ENCODE measurements at places on chromosomes 4 and X.

DNA sequence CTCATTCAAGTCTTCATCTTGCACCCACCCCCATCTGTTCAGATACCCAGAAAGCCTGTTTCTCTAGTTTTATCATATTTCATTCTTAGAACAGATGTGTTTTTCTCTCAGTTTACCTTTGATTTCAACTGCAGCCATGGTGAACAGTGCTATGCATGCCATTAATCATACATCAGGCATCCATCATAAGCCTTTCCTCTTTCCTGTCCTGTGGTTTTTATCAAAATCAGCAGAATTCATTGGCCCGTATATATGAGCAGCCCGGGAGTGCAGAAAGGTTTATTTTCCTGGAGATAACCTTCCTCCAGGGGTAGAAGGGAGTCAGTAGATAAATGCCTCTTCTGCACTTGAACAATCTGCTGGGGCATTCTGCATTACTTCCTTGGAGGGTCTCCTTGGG is 65.7 kb downstream of the IL21 start:
- no peak for DNase-seq

DNA sequence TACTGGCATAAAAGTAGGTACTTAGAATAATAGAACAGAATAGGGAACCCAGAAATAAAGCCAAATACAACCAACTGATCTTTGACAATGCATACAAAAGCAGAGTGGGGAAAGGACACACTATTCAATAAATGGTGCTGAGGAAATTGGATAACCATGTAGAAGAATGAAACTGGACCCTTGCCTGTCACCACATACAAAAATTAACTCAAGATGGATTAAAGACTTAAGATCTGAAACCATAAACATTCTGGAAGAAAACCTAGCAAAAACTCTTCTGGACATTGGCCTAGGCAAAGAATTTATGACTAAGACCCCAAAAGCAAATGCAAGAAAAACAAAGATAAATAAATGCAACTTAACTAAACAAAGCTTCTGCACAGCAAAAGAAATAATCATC is 45.6 kb downstream of the ARFIP1 start:
- DNase-seq, result no peak

DNA sequence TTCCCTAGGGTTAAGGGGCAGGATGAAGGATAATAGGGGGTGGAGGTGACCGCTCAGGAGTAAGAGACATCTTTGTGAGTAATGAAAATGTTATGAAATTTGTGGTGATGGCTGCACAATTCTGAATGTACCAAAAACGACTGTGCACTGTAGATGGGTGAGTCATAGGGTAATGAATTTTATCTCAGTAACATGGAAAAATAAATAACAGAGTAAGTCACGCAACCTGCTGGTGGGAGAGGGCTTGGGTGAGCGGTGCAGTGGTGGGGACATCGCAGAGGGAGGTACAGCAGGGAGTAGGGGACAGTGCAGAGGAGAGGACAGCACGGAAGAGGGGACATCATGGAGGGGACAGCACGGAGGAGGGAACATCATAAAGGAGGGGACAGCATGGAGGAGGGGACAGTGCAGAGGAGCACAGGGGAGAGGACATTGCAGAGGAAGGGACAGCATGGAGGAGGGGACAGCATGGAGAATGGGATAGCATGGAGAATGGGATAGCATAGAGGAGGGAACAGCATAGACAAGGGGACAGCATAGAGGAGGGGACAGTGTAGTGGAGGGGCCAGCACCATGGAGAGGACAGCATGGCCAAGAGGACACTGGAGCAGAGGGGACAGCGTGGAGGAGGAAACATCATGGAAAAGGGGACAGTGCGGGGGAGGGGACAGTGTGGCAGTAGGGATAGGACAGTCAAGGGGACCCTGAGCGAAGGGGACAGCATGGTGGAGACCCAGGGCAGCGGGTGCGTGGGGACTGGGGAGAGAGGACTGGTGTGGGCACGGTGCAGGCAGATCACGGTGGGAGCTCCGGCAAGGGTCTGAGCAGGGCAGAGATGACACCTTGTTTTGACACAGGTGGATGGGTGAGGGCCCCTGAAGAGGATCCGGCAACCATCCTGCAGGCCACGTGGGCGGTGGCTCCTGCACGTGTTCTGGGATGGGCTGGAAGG is 68.5 kb upstream of the MXD4 start:
- DNase-seq, result no peak

DNA sequence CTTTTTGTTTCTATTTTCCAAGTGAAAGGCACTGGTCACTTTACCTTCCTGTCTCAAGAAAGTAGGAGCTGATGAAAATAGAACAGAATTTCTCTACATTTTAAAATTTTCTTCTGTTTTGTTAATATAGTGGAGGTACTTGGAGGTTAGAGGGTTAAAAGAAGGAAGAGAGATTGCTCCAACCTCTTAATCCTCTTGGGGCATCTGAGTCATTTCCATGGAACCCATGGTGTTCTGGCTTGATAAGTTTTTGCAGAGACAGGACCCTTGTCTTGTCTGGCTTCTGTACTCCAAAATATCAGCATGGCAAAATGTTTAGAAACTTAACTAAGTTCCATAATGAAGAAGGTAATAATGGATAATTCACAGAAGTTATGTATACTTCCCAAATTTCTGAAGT is 727.2 kb downstream of the C4orf33 start:
- DNase-seq, result no peak

- no peak for DNase-seq
Measured at GRCh38 chr4:45283352-45283751, 557.0 kb upstream of the GNPDA2 start.

GRCh38 chr4:176387571-176387970 is 67.8 kb downstream of the SPCS3 start:
- DNase-seq, result no peak
